SK-N-DZ (cell line): ENCODE measurements at places on chromosomes 7 and 10.

- DNase-seq = no peak
Measured at GRCh38 chr7:116687801-116688201, 15.8 kb downstream of the MET start.

- DNase-seq = no peak
Measured at GRCh38 chr10:3605882-3606281, 179.1 kb downstream of the KLF6 start.

DNA sequence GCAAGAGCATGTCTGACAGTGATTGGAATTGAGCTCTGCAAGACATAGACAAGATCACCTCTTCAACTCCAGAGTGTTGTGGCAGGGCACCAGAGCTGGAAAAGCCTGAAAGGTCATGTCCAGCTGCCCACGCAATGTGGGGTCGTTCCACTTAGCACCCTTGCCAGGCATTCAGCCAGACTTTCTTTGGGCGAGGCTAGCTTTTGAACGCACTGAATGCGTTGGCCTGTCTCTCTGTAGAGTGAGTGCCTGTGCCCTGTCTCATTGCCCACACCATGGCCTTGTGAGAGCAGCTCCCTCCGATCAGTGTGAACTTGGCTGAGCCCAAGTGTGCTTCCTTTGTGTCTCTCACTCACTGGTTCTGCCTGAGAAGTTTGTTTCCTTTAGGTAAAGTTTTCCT is 23.3 kb downstream of the UBTD1 start:
- no peak for DNase-seq

DNA sequence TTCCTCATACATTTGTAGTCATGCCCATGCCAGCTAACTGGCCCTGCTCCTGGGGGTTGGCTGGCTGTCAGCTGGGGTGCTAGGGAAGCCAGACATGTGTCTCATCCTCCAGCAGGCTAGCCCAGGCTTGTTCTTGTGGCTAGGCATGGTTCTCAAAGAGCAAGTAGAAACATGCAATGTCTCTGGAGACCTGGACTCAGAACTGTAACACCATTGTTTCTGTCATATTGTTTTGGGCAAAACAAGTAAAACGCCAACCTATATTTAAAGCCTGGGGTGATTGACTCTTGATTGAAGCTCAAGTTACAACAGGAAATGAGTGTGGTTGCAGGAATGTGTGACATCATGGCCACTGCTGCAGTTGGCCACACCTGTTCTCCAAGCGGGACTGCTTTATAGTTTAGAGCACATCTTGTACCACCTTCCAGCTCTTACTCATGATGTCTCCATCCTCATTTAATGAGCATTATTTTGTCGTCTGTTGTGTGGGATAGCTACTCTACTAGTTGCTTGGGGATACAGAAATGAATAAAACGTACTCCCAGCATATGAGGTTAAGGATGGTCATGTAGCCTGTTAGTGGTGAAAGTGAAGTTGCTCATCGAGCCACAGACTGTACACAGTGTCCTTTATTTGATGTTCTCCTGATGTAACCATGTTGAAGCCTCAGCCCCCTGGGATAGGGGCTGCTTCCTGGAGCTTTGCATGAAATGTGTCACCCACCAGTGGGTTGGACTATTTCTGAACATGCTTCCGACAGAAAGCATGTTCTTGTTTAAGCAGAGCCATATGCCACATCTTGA is 168.4 kb downstream of the SORCS3 start:
- no peak for DNase-seq

DNA sequence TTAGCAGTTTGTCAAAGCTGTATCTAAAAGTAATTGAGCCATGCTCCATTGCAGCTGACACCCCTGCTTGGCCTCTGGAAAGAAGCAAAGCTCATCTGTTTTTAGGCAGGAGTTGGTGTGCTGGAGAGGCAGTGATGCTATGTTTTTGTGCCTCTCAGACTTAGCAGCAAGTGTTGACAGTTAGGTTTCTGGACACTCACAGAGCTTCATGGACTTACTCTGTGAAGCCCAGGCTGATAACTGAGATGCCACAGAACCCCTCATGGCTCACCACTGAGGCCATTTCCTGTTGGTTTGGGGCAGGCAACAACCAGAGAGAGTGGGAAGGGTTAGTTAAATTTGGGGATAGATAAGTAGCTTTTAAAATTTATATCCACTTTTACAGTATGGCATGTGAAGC is 59.8 kb downstream of the BTAF1 start:
- no peak for DNase-seq

- DNase-seq = no peak
Measured at GRCh38 chr7:27062946-27063345, 32.9 kb downstream of the HOXA1 start.

DNA sequence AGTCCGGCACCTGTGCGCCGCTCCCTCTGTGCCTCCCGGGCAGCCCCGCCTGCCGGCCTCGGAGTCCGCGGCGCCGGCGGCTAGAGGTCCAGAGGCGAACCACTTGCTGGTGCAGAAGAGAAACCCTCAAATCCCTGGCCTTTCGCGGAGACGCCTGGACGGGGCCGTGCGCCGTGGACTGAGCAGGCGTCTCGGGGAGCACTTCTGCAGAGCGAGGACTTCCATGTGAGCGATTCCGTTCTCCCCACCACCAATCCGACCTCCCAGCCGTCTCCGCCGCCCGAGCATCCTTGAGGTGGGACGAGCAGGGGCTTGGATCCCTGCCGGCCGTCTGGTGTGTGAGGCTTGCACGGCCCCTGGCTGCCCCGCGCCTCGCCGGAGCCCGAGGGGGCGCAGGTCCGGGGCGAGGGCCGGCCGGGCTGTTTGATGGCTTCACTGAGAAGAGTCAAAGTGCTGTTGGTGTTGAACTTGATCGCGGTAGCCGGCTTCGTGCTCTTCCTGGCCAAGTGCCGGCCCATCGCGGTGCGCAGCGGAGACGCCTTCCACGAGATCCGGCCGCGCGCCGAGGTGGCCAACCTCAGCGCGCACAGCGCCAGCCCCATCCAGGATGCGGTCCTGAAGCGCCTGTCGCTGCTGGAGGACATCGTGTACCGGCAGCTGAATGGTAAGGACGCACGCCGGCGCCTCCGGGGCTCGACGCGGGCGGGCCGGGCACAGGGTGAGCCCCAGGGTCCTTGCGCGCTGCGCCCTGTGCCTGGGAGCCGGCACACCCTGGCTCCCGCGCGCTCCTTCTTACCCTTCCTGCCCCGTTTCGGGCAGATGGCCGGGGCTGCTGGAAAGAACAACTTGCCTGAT is 660 bp downstream of the GALNT17 start:
- no peak for DNase-seq

- no peak for DNase-seq
Measured at GRCh38 chr10:120396228-120396627, 60.8 kb upstream of the PLPP4 start.

DNA sequence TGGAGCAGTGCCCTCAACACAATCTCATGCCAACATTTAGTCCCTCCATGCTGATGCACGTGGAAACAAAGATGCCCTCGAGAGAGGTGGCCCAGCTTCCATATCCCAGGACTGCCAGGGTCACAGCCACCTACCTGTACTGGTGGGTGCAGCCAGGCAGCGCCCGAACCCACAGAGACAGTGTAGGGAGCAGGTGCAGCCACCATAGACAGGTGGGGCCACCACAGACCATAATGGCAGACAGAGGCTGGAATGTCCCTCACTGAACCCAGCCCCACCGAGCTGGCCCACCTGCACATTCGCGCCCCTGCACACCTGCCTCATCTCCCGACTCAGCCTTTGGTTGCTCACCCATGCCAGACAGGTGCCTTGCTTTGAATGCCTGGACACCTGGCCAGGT is 18.3 kb upstream of the CPXM2 start:
- no peak for DNase-seq

GRCh38 chr7:117803476-117803875 is 69.8 kb downstream of the CTTNBP2 start:
- no peak for DNase-seq

DNA sequence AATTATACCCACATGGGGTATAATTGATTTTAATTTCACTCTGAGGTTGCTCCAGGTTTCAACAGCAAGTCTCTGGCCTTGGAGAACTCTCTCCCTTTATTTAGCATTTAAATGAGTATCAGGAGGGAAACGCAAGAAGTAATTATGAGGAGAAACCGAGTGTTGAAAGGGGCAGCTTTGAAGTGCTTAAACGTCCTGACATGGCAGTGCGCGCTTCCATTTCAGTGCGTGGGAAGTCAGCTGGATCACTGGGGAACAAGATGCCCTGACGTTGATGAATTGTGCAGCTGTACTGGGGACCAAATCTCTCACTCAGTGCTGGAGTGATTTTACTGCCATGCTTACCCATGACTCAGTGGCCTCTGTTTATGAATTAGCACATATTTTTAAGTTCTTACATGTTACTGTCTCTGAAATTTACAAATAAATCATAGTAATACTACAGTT is 106.0 kb upstream of the PRR15 start:
- DNase-seq = peak; percentile 37

DNA sequence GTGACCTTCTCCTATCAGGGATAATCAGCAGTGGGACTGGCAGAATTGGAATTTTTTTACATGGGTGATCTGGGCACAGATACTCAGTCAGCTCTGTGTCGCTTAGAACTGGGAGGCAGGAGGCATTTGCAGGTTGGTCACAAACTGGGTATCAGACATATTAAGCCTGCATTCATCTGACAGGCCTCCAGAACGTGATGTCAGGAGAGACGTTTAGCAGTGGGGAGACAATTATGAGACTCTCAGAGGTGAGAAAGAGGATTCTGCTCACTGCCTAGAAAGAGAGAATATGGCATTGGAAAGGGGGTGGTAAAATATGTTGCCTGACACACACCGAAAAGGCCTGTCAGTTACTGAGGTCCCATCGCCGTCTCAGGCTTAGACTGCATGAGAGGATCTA is 717.6 kb upstream of the GALNT17 start:
- no peak for DNase-seq

DNA sequence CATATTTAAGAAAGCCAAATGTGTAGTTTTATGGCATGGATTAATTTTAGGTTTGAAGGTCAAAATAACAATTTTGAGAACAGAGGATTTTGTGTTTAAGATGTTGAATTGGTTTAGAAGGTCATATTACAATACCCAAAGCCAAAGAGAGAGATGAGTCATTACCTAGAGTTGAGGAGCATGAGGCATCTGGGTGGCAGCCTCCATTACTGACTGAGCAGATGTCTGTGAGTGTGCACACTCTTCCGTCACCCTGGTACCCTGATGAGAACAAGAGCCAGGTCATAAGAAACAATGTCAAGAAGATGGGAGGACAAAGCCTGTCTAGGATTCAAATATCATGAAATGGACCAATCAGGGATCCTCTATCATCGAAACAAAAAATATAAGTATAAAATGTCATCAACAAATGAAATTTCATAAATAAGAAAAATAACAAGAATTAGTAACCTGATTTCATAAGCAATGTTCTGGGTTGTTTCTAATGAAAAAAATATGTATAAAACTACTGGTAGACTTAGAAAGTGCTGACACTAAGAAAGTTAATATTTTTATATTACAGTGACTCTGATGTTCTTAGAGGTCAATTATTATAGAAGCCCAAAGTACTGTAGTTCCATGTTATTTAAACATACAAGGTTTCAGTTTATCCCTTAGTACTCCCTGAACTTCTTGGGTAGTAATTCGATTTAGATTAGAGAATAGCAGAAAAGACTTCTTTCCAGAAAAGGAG is 20.0 kb downstream of the CUBN start:
- no peak for DNase-seq

GRCh38 chr7:108079648-108080591 is 50.2 kb downstream of the LAMB4 start:
- peak; percentile 24 for DNase-seq

DNA sequence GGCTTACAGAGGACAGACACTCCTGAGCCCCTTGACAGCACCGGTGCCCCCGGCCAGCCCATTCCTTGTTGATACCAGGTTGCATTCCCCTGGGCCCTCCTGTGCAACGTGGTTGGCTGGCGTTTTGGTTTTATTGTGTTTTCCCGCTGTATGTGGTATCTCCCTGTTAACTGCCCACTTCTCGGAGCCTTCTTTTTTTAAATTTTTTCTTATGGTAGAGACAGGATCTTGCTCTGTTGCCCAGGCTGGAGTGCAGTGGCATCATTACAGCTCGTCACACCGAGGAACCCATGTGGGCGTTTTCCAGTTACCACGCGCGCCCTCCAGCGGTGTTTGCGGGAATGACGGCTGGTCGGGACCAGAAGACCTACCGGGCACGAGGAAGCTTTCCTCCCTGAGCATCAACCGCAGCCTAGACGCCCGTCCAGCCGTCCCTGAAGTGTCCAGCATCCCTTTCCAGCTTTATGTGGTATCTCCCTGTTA is 16.9 kb upstream of the ZFAND2A start:
- DNase-seq = peak; percentile 60

GRCh38 chr10:100723770-100724530 is 21.4 kb upstream of the PAX2 start:
- no peak for DNase-seq

DNA sequence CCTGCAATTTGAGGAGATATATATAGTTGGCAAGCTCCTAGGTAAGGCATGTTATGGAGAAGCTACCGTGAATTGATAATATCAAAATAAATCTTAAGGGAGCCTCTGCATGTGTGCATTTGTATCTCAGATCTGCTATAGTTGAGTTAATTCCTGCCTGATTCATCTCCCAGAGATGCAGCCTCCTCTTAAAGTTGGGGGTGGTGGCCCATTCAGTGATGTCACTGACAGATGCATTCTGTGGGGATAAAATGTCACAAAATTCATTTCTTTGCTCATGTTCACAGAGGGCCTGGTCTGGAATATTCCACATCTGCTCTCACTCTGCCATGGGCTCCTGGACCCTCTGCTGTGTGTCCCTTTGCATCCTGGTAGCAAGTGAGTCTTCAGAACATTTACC is 185.8 kb upstream of the PRSS1 start:
- no peak for DNase-seq

GRCh38 chr10:90959826-90960225 is 38.9 kb upstream of the ANKRD1 start:
- DNase-seq = no peak

- DNase-seq = no peak
Measured at GRCh38 chr7:50359258-50359994, 54.9 kb downstream of the IKZF1 start.

- DNase-seq = no peak
Measured at GRCh38 chr10:48568546-48568945, 36.3 kb downstream of the ARHGAP22 start.

- no peak for DNase-seq
Measured at GRCh38 chr7:39969431-39969830, 19.4 kb downstream of the CDK13 start.

DNA sequence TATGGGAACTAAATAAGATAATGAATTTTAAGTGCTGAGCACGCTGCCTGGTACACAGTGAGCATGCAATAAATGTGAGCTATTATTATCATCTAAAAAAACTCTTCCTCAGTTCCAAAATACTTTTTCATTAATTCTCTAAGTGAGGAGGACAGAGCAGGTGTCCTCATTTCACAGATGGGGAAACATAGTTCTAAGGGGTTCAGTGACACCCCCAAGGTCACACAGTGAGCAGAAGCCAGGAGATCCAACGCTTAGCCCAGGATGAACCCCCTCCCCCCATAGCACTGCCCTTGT is 6.8 kb upstream of the RRP12 start:
- no peak for DNase-seq
